ENCODE measurements at places on chromosomes 2 and 18.

DNA sequence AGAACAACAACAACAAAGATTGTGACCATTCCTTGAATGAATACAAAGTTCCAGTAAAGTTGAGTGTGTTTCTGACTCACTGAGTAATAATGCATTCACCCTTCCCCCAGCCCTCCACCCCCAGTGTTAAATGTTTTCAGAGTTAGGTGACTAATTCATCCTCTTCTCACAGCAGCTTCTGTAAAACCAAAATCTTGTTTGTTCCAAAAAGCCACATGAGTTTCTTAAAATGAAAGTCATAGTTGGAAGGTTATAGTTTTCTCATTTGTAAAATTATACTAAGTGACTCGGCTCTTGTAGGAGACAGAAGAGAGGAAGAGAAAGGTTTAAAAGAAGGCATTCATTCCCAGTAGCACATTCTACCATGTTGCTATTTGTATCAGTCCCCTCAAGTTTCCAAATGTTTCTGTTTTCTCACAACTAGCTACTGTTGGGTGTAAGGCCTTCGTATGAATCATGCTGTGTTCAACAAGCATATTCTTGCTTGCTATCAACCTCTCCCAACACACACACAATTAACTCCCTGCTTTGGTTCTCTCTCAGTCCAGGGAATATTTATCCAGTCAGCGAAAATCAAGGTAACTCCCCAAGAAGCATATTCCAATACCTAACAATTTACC lies 75.3 kb downstream of the MBD2 start:
- DNase-seq: peak; percentile 67

DNA sequence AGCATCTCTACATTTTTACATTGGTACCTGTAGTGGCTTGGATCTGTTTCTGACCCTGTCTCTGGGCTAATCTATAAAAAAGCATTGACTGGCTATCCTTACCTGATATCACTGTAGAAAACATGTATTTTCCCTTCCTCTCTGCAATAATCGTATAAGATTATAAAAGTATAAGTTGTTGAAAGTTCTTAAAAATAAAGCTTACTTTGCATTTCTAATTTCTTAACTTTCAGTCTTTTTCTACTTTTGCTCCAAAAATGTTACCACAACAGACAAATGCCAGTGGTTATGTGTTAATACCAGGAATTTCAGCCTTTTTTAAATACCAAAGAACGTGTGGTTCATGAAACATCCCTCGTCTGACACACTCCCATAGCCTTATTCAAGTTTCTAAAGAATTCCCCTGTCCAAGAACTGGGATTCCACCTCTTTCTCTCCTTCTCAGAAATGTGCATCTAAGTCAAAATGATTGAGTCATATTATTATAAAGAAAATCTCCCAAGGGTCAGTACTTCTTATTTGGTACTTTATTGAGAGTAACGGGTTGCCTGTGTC lies 28.5 kb upstream of the ACKR3 start:
- DNase-seq: no peak

DNA sequence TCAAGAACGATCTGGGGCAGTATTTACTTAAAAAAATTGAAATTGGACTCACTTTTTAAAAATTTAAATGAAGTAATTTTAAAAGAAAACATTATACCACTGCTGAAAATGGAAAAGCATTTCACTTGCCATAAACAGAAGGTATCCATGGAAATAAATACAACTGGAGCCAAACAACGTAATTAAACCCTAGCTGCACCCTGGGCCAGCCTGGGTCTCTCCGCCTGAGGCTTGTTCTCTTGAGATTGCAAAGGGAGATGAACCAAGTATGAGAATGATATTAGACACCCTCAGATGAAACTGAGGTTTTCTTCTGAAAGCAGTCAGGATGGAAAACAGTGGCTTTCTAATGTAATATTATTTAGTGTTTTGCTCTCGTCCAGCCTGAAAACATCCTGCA lies 264.4 kb downstream of the KCNE4 start:
- no peak for DNase-seq

- DNase-seq: no peak
Measured at GRCh38 chr2:174716785-174717184, 47.5 kb downstream of the CHRNA1 start.

- no peak for DNase-seq
Measured at GRCh38 chr2:88077080-88077479, 9.5 kb downstream of the SMYD1 start.

DNA sequence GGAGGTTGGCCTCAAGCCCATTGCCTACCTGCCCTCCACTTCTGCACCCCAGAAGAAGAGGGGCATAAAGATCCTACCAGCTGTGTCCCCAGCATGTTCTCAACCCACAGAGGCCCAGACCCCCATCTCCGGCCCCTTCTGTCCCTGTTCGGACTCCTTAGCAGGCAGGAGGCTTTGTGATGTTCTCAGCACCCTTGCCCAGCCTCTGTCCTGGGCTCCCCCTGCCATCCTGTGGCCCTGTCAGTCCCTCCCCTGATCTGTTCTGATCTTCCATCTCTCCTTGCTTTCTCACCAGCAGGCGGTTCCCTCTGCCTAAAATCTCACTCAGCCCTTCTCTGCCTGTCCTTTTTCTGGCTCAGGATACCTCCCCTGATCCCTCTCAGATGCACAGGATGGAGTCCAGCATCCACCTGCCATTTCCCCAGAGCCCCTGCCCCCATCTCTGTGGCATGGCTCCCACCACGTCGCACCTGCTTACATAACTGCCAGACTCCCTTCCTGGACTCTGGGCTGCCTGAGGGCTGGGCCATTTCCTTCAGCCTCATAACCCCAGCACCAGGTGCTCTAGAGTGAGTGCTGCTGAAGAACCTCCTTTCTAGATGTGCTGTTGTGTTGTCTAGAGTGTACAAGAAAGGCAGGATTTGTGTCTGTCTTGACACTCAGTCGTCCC lies 134.0 kb downstream of the CTIF start:
- no peak for DNase-seq

DNA sequence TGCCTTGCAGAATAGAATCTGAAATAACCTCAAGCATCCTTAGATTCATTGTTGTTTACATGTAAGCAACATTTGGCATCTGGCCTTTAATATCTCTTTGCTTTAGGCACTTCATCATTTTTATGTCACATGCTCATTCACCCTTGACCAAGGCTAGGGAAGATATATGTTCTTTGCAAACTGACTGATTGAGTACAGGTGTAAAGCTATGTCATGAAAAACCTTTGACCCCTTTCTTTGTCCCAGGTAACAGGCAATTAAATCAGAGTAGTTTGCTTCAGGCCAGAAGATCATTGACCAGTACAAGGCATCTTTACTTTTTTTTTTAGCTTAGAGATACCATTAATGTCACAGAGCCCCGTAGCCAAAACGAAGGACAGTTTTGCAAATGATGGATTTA lies 520.6 kb downstream of the STK39 start:
- DNase-seq: no peak

DNA sequence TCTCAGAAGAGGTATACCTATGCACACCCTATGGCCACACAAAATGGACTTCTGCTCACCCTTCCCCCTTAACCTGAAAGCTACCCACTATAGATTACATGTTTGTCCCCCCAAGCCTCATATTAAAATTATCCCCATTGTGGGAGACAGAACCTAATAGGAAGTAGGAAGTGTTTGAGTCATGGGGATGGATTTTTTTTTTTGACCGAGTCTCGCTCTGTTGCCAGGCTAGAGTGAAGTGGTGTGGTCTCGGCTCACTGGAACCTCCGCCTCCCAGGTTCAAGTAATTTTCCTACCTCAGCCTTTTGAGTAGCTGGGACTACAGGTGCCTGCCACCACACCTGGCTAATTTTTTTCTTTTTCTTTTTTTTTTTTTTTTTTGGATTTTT lies 98.6 kb downstream of the MREG start:
- DNase-seq: no peak

DNA sequence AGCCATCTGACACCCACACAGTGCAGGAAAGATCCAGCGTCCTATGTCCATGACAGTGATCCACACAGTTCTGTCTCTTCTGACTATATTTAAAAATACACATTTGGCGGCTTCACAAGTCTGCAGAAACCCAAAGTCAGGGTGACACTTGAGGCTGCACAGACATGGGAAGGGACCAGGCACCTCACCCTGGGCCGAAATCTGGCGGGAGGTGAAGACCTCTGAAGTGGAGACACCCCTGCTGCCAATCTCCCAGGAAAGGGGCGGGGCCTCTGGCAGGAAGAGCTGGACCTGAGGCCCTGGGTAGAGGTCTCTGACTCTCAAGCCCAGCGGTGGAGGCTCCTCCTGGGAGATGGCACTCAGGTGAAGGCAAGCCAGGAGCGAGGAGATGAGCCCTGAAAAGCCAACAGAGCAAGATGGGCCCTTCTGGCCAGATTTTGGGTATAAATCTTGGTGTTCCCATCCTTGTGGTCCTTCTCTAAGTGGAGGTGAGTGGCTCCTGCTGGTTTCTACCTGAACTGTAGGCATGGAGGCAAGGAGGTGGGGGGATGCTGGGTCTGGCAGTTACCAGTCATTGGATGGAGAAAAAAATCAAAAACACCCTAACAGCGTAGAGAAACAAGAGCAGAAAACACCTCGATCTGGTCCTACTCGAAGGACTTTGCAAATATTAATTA lies 248.4 kb downstream of the HDAC4 start:
- no peak for DNase-seq

- no peak for DNase-seq
Measured at GRCh38 chr2:172215936-172216335, 113.2 kb upstream of the DLX2 start.

DNA sequence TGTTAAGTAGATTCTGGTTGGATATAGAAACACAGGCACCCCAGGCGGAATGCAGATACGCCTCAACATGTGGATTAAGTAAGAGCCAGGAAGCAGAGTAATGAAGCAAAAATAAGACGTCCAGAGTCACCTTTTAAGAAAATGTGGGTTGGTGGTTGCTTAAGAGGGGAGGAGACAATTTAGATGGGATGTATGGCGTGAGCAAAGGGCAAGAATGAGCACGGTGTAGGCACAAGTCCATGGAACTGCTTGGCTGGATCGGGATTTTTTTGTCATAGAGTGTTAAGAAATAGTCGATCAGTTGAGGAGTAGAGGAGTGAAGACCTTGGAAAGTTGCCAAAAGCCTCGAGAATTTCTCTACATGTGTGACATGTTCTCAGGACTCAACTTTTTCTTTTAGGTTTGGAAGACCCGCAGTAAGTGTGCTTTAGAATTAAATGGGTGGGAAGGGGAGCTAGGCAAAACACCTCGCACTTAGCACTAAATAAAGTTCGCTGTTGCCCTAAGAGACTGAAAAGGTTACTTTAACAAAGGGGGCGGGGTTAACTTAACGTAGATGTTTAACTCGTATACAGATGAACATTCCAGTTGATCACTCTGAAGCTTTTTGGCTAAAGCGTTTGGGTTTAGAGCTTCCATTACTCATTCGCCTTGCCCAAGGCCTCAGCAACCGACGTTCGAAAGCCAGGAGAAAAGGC lies 716 bp upstream of the SLC39A10 start:
- DNase-seq: no peak

DNA sequence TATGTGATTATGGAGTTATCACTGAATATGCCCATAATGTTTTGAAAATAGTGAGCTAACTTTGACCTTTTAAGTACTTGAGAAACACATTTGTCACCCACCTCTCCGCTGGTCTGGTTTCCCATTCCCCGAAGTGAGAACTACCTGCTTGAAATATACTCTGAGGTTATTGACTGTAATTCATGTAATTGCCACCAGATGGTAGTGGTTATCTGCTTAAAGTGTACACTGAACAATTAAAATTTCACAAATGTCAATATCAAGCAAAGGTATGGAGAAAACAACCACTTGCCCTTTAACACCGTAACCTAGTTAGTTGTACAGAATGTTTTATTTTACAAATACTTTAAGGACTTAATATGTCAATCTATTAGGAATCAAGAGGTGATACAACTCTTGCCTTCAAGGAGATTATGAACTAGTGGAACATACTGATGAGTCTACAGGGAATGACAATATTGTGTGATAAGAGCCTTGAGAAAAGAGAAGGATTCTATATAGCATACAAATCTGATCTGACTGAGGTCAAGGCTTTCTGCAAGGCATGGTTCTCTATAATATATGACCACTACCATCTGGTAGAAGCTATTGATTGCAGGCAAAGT lies 316.8 kb upstream of the KCNH7 start:
- peak; percentile 29 for DNase-seq

DNA sequence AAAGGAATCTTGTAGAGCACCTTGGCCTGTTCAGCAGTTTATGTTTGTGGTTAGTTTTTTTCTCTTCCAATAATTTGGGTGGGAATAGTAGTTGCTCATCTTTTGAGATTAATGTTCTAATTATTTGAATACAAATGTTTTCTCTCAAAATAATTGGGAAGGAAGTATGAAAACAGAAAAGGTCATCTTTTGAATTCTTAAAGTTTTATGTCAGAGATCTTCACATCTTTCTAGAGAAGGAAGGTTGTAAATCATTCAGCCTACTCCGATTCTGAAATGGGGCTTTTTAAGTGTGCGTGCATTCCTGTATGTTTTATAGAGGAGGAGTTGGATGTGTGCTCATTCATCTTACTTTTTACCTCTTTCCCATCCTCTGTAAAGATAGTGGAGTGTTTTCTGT lies 29.0 kb downstream of the GRHL1 start:
- peak; percentile 77 for DNase-seq

DNA sequence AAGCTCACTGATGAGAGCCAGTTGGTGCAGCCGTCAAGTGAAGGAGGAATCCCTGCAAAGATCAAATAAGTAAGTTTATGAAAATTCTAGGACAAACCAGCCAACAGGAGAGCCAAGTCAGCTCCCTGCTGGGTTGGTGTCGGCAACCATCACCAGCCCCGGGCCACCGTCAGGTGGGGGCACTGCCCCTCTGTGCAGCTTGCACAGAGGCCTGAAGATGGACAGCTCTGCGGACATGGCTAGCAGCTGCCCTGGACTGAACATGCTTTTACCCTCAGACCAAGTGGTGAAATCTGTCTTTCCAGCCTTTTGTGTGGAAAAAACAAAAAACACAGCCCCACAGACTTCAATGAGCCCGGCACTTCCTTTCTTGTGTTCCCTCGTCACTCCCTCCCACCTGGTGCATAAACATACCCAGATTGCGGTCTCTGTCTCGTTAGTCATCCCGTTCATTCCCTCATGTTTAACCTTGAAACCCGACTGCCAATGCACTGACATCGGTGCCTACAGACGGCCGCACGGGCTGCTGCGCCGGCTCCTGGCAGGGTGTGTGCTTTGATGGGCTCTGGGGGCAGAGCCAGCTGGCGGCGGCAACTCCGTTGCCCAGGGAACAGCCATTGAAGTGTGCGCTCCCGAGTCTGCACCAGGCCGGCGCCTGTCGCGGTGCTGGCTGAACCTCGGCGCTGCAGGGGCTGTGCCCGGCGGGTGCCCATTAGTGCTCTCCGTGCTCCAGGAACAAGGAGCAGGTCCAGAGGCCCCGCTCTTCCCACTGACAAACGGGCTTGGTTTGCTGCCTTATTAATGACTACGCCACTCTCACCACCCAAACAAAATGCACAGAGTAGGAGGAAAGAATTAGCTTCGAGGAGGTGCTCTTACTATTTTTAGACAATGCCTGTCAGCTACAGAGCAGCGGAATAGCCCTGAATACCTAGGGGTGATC lies 95.3 kb downstream of the EIPR1 start:
- peak; percentile 96 for DNase-seq

DNA sequence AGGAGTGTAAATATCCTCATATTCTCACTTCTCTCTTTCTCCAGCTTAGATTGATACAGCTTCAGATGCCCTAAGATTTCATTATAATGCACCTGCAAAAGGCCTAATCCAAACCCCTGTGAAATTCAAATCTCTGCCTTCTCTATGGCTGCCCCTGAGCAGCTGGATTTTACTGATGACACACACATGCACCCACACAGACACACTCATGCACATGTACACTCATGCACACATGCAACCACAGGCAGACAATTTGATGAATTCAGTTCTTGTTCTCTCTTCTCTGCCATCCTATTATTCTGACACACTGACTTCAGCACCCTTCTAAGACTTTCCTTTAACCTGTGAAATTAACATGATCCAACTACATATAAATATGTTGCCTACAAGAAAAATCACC lies 563.2 kb downstream of the RNF144A start:
- no peak for DNase-seq

GRCh38 chr2:136134126-136134525 lies 16.2 kb upstream of the CXCR4 start:
- DNase-seq: no peak

Data from Caki2 (cell line).